SHP77 (cell line): ENCODE measurements at places on chromosomes 7 and 10.

GRCh38 chr10:121860810-121861209 is 67.0 kb downstream of the ATE1 start:
- DNase-seq: peak; percentile 2

- DNase-seq: no peak
Observed at GRCh38 chr10:88473989-88474883, 108.9 kb downstream of the RNLS start.

DNA sequence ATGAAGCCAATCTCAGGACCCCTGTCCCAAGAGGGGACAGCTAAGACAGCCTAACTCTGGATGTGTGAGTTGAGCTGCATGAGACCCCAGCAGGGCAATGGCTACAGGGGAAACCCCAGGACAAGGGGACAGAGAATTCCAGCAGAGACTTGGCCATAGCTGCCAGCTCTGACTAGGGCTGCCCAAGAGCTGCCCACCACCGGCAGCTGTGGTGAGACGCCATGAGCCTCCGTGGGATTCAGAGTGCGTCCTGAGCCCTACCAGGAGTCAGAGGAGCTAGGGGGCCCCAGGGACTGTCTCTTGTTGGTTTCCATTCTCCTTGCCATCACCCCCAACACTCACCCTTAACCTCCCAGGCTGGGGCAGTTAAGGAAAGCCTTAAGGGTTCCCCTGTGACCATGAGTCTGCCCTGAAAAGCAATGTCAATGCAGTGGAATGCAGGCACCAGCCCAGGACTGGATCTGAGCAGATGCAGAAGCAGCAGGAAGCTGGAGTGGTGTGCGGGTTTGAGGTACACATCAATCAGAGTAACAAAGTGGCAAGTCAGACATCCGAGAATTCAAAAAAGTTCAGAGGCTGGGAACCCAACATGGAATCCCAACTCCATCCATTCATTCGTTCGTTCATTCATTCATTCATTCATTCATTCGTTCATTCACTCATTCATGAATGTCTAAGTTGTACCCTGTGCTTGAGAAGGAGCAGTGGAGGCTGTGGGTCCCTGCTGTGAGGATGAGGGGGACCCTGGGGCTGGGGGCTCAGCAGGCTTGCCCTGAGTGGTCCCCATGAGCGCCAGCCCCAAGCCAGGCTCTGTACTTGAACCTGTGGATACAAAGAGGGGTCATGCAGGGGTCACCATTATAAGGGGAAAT is 52.9 kb downstream of the C10orf120 start:
- no peak for DNase-seq

- DNase-seq: no peak
Observed at GRCh38 chr10:29900865-29901264, 158.5 kb downstream of the JCAD start.

DNA sequence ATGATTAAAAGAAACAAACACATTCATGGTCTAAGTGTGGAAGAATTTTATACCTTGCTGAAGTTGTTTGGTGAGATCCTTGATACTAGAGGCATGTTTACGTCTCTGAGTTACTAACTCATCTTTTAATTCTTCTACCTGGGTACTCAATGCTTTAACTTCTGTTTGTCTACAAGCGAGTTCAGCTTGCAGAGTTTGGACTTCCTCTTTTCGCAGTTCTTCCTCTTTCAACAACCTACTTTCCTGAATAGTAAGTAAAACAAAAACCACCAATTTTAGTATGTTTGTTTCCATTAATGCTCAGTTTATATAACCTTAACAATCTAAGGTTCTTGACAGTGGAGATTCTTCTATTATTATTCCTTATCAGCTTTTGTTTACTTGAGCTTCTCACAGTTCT is 42.9 kb downstream of the CCDC186 start:
- no peak for DNase-seq

- DNase-seq: no peak
Observed at GRCh38 chr10:70191972-70192305, 21.6 kb upstream of the SAR1A start.

- no peak for DNase-seq
Observed at GRCh38 chr10:124042656-124043309, 50.6 kb downstream of the CHST15 start.

DNA sequence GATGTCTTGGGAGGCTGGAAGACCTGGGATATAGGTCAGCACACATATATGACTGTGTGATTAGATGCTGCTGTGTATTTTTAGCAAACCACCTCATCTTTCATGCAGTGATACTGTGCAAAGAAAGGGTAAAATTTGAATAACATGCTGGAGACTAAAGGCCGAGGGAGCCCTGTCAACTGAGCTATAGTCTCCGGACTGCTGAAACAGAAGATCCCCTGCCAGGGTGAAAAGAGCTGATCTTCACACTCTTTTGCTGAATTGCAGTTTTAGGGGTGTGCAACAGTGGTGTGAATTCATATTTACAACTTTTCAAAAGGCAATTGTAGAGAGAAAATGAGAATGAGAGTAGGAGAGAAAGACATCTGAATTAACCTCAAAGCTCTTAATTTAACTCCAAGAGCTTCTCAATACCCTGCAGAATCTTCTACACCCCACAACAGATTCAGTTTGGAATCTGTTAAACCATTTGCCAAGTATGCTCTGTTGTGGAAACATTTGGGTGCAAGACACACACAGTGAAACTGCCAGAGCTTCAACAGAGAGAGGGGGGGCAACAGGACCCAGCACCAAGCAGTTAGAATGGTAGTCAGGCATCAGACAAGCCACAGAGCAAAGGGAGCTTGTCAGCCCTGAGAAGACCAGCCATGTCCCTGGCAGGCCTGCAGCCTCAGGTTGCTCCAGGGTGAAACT is 190.1 kb upstream of the STK17A start:
- DNase-seq: no peak

- DNase-seq: no peak
Observed at GRCh38 chr10:24568042-24568441, 155.6 kb downstream of the ARHGAP21 start.

- DNase-seq: no peak
Observed at GRCh38 chr7:138095972-138096935, 20.0 kb downstream of the AKR1D1 start.

GRCh38 chr7:11751807-11752389 is 80.1 kb downstream of the THSD7A start:
- DNase-seq: no peak

DNA sequence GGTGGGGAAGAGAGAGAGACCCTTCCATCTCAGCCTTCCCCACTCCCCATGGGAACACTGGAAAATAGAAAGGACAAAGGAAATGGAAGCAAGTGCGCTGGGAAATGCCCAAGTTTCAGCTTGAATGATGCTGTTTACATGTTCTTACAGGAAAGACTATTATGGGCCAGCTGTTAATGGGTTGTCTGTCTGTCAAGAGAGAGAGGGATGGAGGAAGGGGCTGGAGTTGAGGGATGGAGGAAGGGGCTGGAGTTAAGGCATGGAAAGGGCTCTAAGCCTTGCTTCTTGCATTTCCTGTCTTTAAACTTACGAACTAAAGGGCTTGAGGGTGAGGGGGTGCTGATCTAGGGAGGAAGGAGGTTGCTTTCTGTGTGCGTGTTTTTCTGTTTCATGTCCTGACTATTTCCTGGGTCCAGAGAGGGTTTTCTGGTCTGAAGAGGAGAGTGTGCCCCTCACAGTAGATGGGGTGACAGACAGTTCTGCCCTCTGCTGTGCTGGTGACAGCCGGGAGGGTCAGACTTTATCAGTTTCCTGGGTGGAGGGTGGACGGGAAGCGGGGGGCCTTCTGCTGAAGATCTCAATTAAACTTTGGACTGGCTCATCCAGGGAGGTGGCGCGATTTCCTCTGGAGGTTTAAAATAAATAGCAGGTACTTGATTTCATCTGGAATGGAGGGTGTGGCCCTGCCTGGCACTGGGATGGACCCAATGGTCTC is 30.5 kb downstream of the GRK5 start:
- DNase-seq: no peak

DNA sequence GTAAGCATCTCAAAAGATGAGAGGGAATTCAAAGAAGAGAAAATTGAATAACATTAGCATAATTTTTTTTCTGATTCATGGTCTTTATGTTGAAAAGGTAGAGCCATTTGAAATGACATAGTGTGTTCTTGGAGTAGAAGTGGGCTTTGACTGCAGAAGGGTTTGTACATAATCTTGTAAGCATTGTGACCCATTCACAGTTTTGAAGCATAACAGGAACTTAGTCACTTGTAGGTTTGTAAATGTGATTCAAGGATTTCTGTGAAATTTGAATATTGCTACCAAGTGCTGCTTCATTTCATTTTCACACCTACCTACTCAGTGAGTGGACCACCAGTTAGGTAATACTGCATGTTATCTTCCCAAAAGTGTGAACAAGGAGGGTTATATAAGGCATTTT is 68.6 kb downstream of the PON1 start:
- DNase-seq: no peak

DNA sequence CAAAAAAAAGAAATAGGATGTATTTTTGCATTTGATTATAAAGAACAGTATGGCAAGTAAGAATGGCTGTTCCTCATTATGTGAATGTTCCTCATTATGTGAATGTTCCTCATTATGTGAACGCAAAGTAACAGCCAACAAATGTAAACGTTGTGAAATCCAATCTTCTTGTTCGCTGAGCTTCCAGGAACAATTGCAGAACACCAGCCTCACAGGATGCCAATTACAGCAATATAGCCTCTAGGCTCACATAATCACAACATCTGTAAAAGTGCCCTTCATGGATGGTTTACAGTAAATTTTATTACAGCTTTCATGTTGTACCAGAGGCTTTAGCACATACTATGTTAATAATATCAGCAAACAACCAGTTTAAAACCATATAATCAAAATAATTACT is 71.6 kb downstream of the THSD7A start:
- peak; percentile 26 for DNase-seq

DNA sequence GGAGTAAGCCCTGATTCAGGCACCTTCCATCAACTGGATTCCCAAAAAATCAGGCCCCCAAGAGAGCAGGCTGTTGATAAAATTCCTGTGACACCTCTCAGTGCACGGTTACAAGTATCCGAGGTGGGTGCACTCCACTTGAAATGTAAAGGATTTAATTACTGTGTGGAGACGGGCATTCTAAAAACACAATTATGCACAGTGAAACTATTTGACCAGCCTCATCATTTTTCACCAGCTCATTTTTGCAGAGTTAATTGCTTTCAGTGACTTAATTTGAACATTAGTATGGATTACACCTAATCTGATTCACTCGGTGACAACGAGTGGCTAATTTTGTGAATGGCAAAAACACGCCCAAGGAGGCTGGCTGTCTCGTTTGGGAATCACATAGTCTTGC is 2.3 kb downstream of the FOXL3 start:
- DNase-seq: no peak

DNA sequence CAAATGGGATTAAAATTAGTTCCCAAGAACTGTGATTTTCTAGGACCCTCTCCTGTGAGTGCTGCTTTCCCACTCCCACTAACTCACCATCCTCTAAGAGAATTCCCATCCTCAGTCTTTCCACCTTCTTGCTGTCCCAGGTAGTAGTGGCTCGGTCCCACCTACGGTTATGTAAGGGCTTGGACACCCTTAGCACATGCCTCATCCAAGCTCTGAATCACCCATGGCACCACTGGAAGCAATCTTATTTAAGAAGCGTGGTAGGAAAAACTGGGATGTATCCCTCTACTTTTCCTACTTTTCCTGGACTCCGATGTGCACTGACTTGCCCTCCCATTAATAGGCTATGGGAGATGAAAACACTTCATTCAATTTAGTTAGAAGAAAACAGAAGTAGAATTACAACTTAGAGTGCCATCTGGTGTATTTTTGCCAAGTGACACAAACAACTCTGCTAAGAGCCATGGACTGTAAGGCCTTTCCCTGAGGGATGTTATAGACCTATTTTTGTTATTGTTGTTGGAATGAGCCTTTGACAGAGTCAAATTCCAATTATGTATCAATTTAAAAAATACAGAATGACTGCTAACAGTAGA is 13.7 kb upstream of the ANKRD22 start:
- DNase-seq: no peak

DNA sequence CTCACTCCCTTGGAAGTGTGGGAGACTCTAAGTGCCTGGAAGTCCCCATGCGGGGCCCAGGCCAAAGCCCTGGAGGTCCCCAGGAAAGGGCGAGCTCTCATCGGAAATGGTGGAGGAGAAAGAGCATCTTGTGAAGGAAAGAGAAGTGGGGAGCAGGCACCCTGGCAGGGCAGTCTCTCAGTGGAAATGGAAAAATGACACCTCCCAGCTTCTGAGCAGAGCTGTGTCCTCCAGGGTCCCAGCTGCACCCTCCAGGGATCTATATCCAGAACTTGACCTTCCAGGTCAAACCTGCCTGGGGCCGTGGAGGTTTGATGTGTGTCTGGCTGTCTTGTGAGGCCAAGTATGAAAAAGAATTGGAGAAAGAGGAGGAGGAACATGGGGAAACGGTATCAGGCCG is 29.5 kb downstream of the PAX2 start:
- no peak for DNase-seq

- no peak for DNase-seq
Observed at GRCh38 chr7:128434413-128435326, 21.0 kb upstream of the HILPDA start.
